ENCODE measurements at places on chromosomes 3 and 15. TPM values are rescaled to one million over a fixed set of nuclear protein-coding genes. Genes with fewer than 3 reads are reported as not detected.

Gene GPR160
- total RNA-seq: 2.2 TPM

Gene FSTL1
- 63.5 TPM for total RNA-seq

Gene CADPS
- 418 TPM for total RNA-seq

Gene NR2E3
- total RNA-seq: not detected

Gene IL12A
- 1.6 TPM for total RNA-seq

Gene EPHB3
- 5.3 TPM for total RNA-seq

Gene RLBP1
- 2.2 TPM for total RNA-seq

All from parietal lobe (tissue), 2 donors.